Stimulated activated CD4-positive, alpha-beta T cell treated with anti-CD3 and anti-CD28 coated beads, Interleukin-2, amount 100 ng/mL, for 24 hours (primary cell): ENCODE measurements at places on chromosomes 1 and 21.
A peak's percentile ranks its signal among the peaks of the same experiment; 100 is the strongest.

- DNase-seq = no peak
Measured at GRCh38 chr1:196677781-196678509, 26.1 kb downstream of the CFH start.

DNA sequence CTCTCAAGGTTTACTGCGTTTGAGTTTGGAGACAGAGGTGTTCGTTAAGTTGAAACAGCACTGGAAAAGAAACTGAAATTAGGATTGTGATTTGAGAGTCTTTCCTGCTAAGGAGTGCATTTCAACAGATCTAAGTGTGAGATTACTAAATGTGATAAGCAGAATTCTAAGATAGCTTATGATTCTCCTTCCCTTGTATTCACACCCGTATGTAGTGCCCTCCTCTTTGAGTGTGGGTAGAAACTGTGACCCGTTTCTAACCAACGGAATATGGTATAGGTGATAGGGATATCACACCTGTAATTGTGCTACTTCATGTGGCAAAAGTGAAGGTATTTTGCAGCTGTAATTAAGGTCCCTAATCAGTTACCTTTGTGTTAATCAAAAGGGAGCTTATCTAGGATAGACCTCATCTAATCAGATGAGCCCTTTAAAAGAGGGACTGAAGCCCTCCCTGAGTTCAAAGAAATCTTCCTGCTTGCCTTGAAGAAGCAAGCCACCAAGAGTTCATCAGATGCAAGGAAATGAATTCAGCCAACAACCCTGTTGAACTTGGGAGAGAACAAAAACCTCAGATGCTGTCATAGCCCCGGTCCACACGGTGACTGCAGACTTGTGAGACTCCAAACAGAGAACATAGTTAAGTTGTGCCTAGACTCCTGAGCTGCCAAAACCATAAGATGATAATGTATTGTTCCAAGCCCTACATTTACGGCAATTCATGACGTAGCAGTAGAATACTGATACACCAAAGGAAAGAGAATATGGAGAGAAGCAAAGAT lies 12.6 kb upstream of the IL12RB2 start:
- DNase-seq = no peak

GRCh38 chr1:100543640-100544039 lies 5.7 kb downstream of the GPR88 start:
- peak; percentile 12 for DNase-seq

DNA sequence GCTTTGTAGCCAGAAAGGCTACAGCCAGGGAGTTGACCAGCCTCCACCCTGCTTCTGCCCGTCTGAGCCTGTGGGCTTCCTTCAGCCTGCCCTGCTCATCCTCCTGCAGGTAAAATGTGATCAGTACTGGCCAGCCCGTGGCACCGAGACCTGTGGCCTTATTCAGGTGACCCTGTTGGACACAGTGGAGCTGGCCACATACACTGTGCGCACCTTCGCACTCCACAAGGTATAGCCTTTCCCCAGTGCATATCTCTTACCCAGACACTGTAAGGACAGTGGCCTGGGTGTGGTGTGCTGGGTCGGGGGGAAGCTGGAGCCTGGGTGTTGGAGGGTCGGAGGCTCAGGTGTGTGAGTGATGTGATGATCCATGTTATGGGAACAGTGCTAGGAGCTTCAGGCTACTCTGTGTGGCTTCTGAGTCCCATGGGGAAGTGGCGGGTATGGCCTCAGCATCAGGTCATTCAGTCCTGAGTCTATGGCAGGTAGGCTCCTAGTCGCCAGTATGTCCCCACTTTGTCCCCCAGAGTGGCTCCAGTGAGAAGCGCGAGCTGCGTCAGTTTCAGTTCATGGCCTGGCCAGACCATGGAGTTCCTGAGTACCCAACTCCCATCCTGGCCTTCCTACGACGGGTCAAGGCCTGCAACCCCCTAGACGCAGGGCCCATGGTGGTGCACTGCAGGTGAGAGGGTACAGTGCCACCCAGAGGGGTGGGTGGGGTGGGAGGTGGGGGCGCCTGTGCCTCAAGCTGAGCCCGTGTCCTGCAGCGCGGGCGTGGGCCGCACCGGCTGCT lies 31.2 kb upstream of the KDM4A start:
- no peak for DNase-seq

DNA sequence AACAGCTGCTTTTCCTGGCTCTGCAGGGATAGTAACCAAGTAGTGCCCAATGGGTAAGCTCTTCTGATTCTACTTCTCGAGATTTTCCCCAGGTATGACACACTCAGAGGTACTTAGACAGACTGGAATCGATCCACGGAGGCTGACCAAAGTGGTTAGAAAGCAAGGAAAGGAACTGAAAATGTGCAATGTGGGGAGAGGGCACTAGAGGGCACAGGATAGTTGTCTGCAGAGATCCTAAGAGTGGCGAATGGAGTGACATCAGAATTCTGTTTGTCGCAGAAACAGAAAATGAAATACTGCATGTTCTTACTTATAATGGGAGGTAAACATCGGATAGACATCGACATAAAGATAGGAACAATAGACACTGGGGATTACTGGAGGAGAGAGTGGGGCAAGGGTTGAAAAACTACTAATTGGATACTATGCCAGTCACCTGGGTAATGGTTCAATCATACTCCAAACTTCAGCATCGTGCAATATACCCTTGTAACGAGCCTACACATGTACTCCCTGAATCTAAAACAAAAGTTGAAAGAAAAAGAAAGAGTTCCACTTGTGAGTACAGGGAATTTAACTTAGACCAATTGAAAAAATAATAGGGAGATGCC lies 23.3 kb downstream of the CYP2J2 start:
- DNase-seq = no peak

- no peak for DNase-seq
Measured at GRCh38 chr1:178874966-178875365, 4.1 kb upstream of the ANGPTL1 start.

DNA sequence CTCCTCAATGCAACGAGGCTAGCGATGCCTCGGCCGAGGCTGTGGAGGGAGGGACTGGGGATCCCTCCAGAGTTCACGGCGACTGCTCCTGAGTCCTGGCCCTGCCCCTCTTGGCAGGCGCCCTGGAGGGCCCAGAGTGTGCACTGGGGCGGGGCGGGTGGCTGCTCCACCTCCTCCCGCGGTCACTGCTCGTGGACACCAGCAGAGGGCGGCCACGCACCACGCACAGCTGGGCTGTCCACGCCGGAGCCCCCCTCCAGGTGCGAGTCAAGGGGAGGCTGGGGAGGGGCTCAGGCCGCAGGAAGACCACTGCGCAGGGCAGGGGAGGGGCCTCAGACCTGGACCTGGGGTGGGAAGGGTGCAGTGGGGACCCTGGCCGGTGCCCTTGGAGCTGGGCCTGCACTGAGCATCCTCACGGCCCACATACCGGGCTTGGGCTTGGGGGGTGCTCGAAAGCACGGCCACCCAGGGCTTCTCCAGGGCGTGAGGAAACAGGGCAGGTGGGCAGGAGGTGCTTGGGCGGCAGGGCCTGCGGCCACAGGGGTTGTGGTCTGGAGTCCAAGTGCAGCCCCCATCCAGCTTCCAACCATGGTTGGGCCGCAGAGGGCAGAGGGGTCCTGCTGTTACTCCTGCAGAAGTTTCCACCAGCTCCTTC lies 20.6 kb upstream of the TTC34 start:
- DNase-seq = peak; percentile 61

GRCh38 chr1:232369451-232370296 lies 260.3 kb downstream of the SIPA1L2 start:
- DNase-seq = no peak
